Muscle of arm (tissue), 14 donors: ENCODE measurements at places on chromosomes 11 and 22. TPM values are rescaled to one million over a fixed set of nuclear protein-coding genes. Genes with fewer than 3 reads are reported as not detected.

DNA sequence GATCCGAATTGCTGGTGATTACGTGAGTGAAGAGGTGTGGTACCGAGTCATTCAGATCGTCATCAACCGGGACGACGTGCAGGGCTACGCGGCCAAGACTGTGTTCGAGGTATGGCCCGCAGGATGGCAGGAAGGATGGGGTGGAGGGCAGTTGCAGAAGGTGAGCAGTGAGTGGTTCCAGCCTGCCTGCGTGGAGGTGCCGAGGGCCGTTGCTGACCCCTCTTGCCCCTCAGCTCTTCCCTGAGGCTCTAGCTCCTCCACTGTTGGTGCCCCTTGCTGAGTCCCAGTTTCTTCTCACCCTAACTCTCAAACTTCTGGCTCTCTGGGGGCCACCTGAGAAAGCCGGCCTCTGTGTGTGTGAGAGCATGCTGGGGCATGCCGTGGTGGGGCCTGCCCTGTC lies 43.9 kb downstream of the MUC6 start:
- no peak for DNase-seq

DNA sequence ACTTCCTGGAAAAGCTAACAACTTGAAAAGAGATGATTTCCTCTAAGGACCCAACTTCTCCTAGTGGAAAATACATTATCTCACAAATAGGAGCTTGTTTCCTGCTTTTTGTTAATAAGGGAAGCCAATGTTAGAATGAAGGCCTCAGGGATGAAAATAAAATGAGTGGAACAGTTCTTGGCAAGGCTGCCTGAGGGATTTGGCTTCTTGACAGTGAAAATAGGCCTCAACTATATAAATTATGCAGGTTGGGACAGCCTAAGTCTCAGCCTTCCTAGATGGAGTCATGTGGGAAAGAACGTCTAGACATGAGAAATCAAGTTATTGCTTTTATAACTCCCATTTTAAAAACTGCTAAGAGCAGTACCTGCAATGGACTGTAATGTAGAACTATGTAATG lies 92.8 kb upstream of the FIBIN start:
- peak; percentile 93 for DNase-seq

- DNase-seq, result no peak
These were observed 37.1 kb upstream of the WNT11 start for GRCh38 chr11:76243193-76243956.

- DNase-seq, result no peak
These were observed 914.5 kb downstream of the METTL15 start for GRCh38 chr11:29022676-29023075.

Gene MLC1
- polyA plus RNA-seq, result 0.68 TPM

Gene IGLL5
- not detected for polyA plus RNA-seq

Gene RFPL1
- polyA plus RNA-seq, result 0.09 TPM
